Right ventricle myocardium inferior (tissue), 1 donor: ENCODE measurements at places on chromosomes 5 and 9.

- no peak for DNase-seq
Measured at GRCh38 chr9:96186591-96187011, 115.4 kb downstream of the HSD17B3 start.

DNA sequence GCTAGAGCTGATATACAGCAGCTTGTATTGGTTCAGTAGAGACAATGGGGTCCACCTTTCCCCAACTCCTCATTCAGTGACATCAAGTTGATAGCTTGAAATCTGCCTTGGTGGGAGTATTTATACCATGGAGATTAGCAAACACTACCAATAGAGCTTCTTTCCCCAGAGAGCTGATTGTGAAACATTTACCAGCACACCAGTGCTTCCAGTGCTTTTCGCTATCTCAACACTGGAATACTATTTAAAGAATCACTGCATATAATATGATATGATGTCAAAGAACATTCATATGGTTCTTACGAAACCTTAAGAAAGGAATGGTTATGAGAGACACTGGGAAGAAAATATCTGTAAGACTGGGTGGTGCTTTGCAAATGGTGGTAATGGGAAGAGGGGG lies 21.8 kb upstream of the RNF145 start:
- no peak for DNase-seq

DNA sequence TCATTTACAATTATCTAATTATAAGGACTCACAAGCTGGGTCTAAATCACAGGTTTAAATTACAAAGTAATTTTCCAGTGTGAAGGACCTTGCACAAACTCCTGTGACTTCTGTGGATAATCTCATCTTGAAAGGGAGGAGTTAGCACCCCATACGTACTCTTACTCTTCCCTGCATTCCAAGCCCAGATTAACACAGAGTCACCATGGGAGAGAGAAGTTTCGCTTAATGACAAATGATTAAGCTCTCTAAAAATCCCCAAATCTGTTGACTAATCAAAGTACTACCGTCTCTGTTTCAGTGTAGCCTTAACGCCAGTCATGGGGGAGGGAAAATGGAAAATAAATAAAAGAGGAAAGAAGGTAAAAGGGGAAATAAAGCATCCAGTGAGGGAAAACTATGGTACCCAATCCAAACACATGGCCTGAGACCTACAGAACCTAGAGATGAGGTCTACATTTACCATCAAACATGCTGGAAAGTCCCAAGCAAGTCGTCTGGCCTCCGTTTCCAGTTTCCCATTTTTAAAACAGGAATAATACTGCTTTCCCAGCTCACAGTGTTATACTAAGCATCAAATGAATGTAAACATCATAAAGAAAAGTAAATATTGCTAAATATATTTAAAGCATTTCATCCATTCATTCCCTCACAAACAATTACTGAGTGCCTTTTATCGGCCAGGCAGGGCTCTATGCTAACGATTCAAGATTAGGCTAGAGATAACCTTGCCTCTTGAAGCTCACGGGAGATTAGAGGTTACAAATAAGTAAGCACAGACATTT lies 63.2 kb downstream of the PCA3 start:
- DNase-seq, result no peak

DNA sequence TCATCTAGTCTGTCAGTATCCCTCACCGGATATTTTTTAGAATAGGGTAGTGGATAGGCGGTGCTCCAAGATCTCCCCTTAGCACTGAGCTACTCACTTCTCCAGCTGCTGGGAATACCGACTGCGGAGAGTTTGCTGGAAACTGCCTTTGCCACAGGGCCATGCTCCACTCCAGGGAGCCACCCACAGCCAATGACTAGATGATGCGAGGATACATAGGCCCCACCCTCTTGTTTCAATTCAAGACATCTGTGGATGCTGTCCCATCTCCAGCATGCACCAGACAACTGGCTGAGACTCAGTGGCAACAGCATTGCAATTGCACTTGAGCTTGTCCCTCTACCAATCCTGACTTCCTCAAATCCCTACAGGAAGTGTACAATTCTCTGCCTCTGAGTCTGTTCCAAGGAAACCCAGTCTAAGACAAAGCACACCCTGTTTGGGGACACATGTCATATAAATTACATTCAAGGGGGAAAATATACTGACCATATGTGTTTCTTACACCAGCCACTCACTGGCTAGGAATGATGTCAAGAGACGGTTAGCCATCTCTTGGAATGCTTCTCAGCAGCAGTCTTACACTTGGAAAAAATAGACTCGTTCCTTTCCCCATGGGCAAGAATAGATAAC lies 312.6 kb upstream of the KIF2A start:
- DNase-seq, result no peak
